ENCODE measurements at places on chromosomes 1 and 21.
A peak's percentile ranks its signal among the peaks of the same experiment; 100 is the strongest.

GRCh38 chr1:41661428-41662060, 177.1 kb upstream of the EDN2 start:
- DNase-seq, result no peak

GRCh38 chr1:218501161-218501560, 156.0 kb downstream of the TGFB2 start:
- no peak for DNase-seq

DNA sequence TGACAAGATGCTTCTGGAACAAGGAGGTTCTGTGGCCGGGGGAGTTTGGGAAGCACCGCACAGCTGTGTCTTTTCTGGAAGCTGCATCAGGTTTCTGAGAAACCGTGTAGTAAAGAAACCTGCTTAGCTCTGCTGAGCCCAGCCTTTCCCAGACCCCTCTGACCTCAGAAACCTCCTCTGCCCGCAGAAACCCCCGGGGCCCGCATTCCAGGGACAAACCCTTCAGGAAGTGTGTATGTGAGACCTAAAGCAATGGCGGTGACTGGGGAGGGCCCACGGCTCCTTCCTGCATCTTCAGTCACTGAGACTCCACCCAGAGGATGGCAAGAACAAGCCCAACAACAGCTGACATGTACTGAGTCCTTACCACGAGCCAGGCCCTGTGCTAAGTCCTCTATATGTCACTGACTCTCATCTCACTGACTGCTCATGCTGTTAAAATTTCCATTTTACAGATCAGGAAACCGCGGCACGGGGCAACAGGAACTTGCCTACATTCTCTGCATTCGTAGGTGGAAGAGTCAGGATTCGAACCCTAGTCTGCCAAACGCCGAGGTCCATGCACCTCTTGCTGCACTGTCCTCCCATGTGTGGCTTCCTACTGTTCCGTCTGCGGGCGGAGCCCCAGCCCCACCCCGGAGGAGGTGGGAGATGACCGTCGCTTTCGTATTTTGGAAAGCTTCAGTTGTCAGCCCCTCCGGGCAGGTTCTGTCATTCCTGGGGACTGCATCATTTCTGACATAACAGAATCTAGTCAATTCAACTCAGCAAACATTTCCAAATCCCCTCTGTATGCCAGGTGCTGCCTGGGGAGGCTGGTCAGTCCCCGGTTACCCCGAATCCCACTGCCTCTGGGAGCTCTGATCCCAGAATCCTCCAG, 73.3 kb upstream of the KLHDC7A start:
- no peak for DNase-seq

- DNase-seq, result no peak
These were observed 73.6 kb upstream of the COG2 start for GRCh38 chr1:230568676-230569075.

GRCh38 chr1:235018720-235019444, 109.8 kb downstream of the TOMM20 start:
- no peak for DNase-seq

GRCh38 chr1:65630855-65631254, 161.8 kb upstream of the PDE4B start:
- no peak for DNase-seq

DNA sequence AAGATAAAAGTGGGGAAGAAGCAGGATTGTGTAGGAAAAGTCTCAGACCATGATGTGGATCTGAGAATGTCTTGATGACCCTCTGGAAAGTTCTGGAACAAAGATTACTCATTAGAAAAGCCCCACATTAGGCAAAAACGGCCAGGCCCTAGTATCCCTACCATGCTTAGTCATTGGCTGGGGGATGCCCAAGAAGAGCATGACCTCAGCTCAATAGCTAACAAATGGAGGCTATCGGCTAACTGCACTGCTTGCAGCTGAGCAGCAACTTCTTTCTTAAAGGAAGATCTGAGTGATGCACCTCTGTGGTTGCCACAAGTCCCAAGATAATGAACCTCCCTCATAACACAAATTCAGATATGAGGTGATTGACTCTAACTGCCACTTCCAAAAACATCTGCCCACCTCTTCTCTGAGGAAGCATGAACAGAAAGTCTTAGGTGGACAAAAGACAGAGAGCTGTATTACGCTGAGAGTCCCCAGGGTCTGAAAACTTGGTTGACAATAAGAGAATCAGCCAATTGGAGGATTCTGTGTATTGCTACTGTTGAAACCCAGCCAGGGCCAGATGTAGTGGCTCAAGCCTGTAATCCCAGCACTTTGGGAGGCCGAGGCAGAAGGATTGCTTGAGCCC, 64.6 kb upstream of the AK4 start:
- DNase-seq, result peak; percentile 31

- DNase-seq, result no peak
These were observed 277.4 kb downstream of the ZNF648 start for GRCh38 chr1:181784039-181784683.

DNA sequence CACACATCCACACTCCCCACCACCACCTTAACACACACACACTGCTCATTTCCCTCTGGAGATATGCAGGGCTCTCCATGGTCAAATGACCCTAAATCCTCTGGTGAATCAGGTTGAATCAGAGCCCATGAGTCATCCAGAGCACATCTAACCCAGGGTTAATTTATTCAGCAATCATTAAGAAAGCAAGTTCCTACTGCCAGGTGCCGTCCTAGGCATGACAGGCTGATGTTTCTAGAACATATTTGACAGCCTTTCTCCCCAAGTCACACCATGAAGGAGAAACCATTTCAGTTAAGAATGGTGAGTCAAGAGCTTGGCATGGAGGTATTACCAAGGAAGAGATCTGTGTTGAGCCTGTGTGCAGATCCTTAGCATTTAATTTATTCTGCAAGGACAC, 194.3 kb upstream of the CAMK1G start:
- DNase-seq, result no peak

DNA sequence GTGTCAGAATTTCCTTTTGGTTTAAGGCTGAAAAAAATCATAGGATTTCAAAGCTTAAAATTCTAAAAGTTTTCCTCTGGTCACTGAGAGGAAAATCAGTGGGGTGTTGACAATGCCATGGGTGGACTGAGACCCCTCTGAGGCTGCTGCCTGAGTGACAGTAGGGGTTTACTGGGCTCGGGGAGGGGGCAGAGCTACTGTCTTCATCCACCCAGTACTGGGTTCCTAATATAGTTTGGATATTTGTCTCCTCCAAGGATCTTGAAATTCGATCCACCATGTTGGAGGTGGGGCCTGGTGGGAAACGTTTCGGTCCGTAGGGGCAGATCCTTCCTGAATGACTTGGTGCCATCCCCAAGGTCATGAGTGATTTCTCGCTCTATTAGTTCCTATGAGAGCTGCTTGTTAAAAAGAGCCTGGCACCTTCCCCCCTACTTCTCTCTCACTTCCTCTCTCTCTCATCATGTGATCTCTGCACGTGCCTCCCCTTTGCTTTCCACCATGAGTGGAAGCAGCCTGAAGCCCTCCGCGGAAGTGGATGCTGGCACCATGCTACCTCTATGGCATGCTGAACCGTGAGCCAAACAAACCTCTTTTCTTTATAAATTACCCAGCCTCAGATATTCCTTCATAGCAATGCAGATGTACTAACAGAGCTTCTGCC, 72.3 kb downstream of the MAP10 start:
- DNase-seq, result no peak

GRCh38 chr1:201275253-201275666, 8.0 kb upstream of the PKP1 start:
- peak; percentile 87 for DNase-seq

DNA sequence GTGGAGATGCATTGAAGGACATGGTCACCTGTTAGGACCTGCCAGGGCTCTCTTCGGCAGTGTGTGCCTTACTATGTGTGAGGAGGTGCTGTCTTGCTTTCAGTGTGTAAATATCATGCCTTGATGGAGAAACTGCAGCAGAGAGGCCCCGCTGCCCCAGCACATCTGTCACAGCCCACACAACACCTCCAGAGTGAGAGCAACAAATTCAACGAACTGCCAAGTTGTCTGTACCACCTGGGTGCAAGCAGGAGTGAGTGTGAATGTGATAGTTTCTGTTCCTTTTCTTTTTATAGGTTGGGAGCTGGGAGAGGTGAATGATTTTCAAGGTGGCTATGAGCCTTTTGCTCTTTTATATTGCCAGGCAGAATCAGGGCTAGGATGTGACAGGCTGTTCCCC, 114.6 kb upstream of the KIAA0040 start:
- DNase-seq, result no peak

DNA sequence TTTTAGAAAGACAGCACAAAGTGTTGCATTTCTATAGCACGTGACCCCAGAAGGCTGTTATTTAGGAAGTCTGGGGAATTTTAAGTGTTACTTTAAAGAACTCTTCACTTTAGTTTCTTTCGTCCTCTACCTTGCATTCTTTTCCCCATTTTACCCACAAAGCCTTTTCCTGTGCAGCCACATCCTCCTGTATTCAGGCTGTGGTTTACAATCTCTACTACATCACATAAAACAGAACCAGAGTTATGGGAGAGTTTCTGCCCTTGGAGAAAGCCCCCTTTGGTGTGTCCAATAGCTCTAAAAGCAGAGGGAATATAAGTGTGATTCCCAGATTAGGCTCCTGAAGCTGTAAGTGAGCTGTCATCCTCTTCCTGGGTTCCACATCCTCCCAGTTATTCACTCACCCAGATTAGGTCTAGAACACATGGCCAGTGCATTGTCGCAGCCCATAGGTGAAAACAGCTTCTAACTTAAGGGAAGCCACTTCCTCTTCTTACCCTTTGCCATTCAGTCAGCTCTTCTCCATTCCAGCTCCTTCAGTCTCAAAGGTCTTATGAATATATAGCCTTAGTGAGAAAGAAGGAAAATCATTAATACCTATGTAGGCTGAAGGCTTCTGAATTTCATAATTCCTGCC, 171.1 kb downstream of the PIGK start:
- DNase-seq, result no peak

DNA sequence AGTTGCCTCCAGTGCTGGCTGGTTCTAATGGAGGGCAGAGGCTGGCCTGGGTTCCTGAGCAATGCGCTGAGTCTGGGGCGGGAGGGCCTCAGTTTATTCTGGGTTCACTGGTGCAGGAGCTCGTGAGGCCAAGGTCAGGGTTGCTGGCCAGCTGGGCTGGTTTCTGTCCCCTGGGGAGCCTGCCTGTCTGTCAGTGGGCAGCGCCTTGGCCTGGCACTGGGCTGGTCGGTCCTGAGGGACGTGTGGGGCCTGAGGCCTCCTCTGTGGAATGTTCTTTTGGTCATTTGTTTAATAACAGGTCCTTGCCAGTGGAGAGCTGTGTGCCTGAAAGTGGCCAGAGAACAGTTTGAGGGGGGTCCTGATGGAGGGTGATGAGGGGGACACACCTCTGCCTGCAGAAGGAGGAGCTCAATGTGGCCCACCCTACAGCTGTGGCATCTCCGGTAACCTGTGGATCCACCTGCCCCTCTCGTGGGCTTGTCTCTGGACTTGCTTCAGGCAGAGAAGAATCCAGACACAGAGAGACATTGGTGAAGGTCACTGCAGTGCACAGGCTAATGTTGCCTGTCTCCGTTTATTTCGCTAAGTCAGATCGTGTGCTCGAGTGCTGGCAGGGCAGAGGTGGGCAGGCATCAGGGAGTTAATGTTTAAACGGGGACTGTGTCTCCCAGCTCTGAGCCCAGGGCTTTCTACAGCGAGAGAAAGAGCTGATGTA, 34.6 kb downstream of the COQ8A start:
- no peak for DNase-seq

GRCh38 chr1:205510308-205510950, 6.0 kb downstream of the CDK18 start:
- DNase-seq, result no peak

GRCh38 chr1:246607462-246607861, 41.2 kb downstream of the CNST start:
- DNase-seq, result no peak

- DNase-seq, result peak; percentile 45
These were observed 45.3 kb downstream of the TTC39A start for GRCh38 chr1:51285055-51285454.

GRCh38 chr1:31570906-31571305, 5.4 kb upstream of the TINAGL1 start:
- DNase-seq, result no peak

GRCh38 chr1:86289746-86290145, 106.4 kb downstream of the ODF2L start:
- no peak for DNase-seq
